ENCODE measurements at places on chromosomes 1 and 21.

- DNase-seq, result no peak
Measured at GRCh38 chr1:221783437-221783836, 41.5 kb upstream of the DUSP10 start.

GRCh38 chr1:220873868-220874655, 5.2 kb upstream of the HLX start:
- DNase-seq, result no peak

GRCh38 chr1:9182784-9183257, 51.8 kb upstream of the H6PD start:
- DNase-seq, result no peak

GRCh38 chr1:114224196-114224907, 70.7 kb upstream of the SYT6 start:
- DNase-seq, result no peak

DNA sequence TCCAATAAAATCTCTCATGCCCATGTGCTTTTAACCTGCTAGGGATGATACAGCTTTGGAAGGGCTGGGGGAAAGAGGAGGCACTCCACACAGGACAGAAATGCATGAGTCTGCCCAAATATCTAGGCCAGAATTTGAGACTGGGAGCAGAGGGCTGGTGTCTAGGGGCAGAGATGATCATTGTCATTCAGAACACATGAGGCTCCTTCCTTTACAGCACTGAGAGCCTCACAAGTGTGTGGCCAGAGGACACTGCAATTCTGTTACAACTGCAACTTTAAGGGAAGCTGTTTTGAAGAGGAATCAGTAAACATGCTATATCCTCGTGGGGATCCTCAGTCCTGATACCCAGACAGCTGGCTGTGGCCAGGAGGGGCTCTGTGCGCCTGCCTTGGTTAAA, 541.3 kb downstream of the OMA1 start:
- no peak for DNase-seq

- DNase-seq, result no peak
Measured at GRCh38 chr1:156114919-156115513, 505 bp downstream of the LMNA start.

DNA sequence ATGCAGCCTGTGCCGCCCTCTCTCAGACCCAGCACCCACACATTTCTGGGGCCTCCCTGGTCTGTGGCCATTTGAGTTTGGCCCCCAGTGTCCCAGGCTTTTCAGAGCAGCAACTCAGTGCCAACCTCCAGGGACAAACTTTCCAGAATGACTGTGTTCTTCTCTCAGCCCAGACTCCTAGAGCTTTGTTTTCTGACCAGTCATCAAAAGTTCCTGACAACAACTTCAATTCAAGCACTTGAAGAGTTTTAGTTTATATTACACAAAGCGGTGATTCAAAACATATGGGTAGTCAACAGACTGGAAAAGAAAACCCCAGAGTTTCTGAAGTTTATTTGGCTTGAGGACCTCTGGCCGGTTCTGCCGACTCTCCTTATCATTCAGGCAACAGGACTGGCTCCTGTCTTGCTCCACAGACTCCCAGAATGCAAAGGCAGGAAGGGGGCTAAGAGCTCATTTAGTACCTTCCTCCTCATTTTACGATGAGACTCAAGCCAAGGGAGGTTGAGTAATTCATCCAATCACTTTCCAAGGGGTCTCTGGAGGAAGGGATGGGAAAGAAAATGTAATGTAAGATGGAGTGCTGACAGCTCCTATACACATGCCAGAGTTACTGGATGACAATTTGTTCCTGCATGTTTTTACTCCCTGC, 27.0 kb upstream of the TIAM1 start:
- DNase-seq, result no peak

- DNase-seq, result peak; percentile 6
Measured at GRCh38 chr21:17613242-17613676, 558 bp upstream of the BTG3 start.

GRCh38 chr1:71930511-71930910, 351.8 kb downstream of the NEGR1 start:
- no peak for DNase-seq

DNA sequence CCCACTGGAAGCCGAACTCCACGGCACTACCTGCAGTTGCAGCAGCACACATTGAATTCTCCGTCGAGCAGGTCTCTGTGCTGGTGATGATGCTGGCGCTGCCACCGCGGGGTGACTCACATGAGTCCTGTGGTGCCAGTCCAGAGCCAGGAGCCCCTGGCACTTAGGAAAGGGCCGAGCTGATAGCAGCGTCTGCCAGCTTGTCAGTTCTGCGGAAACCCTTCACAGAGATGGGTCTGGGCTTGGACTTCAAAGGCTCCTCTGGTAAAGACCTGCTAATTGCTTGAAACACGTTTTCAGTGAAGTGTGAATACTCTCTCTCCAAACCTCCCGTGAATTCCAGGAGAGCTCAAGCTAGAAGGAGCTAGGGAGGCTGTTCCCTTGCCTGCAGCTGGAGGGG, 92.2 kb downstream of the GRIK3 start:
- DNase-seq, result no peak

DNA sequence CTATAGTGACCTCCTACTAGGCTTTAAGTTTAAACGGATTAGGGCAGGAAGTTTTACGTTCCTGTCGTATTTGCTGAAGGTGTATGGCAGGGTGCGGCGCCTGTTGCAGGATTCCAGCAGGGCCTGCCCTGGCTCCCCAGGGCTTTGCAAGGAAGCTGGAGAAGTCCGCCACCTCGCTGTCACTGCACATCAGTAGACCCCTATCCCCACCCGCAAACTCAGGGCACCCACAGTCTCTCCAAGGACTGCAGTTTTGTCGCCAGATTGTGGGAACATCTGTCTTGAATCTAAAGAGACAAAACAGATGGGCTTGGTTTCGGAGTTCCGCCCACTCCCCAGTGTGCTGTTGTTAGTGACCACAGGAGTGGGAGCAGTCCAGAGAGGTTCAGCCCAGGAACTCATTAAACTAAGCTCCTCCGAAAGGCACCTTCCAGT, 110.8 kb downstream of the CDC7 start:
- no peak for DNase-seq

DNA sequence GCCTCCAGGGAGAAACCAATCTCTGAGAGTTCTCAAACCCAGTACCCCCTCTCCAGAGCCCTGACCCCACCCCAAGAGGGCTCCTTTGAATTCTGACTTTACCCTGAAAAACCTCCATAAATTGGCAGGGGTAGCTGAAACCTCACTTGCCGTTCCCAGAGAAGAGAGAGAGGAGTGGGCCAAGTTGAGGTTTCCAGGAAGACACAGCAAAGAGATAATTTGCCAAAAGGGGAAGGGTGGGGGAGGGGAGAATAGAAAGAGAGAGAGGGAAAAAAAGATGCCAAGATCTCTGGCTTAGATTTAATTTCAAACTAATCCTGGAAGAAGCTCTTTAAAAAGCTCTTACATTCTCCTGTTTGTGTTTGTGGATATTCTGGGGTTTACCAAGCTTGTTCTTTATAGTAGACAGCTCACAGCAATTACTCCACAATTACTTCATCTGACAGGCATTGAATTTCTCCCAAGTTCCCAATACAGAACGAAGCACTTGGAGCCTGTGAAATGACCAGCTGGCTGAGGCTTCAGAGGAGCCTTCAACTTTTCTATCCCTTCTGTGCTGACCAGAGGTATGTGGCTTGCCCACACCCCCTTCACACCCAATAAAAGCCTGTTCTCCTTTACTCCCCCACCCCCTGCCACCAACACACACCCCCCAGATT, 1.1 kb upstream of the GRHL3 start:
- DNase-seq, result no peak

- DNase-seq, result no peak
Measured at GRCh38 chr1:205563927-205564441, 59.5 kb downstream of the CDK18 start.

Data from stimulated activated CD4-positive, alpha-beta T cell treated with anti-CD3 and anti-CD28 coated beads, Interleukin-4, amount 100 ng/mL, for 48 hours (primary cell).